ENCODE measurements at places on chromosomes 6 and 20.

GRCh38 chr6:29590218-29590808, 5.4 kb downstream of the OR2H2 start:
- DNase-seq = no peak

GRCh38 chr20:47432834-47433210, 68.9 kb upstream of the NCOA3 start:
- no peak for DNase-seq

GRCh38 chr6:35093783-35094182, 47.4 kb downstream of the TCP11 start:
- no peak for DNase-seq

- peak; percentile 24 for DNase-seq
Observed at GRCh38 chr6:41894366-41895299, 542 bp downstream of the USP49 start.

GRCh38 chr6:33191383-33192104, 723 bp downstream of the COL11A2 start:
- no peak for DNase-seq

GRCh38 chr20:22217712-22218352, 366.5 kb downstream of the FOXA2 start:
- no peak for DNase-seq

DNA sequence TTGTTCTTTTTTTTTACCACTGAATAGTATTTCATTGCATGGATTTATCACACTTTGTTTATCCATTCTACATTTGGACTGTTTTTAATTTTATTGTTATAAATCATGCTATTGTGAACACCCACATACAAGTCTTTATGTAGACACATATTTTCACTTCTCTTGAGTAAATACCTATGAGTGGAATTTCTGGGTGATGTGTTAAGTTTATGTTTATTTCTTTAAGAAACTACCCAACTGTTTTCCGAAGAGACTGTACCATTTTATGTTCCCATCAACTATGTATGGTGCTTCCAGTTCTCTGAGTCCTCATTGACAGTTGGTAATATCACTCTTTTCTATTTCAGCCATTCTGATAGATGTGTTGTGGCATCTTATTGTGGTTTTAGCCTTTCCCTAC, 54.0 kb downstream of the RIN2 start:
- peak; percentile 59 for DNase-seq
